Esophagus muscularis mucosa (tissue), 4 donors: ENCODE measurements at places on chromosomes 2 and 18.

- peak; percentile 86 for DNase-seq
These were observed 1.2 kb upstream of the CLASP1 start for GRCh38 chr2:121650315-121650930.

- DNase-seq = no peak
These were observed 408.0 kb downstream of the LRATD1 start for GRCh38 chr2:15040429-15041084.

DNA sequence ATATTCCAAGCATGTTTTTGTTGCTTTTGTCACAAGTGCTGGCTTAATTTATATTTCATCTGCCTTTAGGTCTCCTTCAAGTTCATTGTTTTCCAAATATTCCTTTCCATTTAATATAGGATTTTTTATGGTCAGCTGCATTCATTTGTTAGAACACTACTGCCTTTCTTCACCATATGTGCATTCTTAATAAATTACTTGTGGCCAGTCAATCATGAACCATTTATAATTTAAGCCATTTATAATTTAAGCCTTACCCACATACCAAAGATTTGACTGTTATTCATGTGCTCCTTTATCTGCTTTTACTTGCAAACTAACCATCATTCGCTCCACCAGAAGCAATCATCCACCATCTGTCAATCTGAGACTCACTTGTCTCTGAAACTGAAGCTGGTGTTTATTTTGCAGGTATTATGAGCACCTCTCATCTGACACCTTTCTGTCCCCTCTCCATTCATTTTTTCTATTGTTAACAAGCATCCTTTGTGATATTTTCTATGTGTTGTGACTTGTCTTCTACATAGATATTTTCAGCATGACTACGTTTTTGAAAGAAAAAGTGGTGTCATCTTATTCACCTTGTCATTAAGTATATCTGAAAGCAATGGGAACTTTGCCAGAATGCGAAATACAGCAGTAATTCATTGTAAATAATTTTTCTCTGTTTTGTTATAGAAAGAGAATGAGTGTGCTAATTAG, 786.8 kb downstream of the KCNJ3 start:
- DNase-seq = no peak

DNA sequence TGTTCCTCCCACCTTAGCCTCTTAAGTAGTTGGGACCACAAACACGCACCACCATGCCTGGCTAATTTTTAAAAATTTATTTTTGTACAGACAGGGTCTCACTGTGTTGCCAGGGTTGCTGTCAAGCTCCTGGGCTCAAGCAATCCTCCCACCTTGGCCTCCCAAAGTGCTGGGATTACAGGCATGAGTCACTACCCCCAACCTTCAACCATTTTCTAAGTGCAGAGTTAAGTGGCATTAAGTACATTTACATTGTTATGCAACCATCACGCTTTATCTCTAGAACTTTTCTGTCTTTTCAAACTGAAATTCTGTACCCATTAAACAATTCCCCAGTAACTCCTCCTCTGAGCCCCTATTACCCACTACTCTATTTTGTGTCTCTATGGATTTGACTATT, 45.9 kb upstream of the AFF3 start:
- peak; percentile 39 for DNase-seq

DNA sequence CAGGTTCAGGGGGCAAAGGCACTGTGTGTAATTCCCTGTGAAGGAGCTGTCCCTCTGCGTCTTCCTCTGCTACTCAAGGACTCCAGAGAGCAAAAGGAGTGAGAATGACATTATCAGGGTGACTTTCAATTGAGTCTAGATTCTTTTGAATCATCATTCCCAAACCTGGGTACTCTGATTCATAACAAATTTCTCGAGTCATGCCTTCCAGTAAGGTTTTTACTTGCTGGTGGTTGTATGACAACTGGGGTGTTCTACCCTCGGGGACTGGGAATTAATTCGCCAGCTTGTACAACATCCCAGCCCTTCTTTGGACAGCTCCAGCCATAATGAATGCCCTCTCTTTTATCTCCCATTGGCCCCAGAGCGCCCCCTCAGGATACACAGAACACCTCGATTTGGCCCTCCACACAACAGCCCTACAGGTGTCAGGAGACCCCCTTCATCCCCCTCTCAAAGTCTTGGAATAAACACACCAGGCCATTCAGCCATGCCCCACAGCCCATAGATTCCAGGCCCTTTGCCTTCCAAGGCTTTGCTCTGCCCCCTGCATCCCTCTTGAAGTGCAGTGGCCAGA, 254.5 kb downstream of the KLHL29 start:
- DNase-seq = no peak

DNA sequence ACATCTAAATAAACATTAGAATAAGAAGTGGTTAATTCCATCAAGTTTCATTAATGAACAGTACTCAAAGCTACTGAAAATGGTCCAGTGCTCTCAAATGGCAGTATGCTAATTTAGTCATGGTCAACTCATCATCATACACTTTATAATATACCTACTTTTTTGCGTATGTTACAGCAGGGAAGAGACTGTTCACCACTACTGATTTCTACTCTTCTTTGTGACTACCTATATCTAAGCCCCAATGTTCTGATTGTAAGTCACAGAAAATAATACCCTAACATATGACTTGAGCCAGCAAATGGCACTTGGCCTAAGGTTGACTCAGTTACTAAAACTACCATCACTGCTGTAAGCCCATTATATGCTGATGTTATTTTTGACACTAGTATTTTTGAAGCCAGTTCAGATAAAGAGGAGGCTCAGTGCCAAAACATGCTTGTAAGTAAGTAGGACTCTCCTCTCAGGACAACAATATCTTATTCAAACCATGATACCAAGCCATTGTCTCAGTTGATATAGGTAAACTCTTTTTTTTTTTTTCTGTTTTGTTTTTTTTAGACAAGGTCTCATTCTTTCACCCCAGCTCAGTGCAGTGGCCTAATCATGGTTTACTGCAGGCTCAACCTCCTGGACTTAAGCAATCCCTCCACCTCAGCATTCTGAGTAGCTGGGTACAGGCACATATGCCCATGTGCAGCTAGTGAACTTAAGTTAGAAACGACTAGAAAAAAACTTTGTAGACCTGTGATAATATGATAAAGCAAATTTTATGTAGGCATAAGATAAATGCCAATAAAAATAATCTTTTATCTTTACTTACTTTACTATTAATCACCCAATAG, 266.9 kb downstream of the ZNF385B start:
- no peak for DNase-seq
